ENCODE measurements at places on chromosomes 11 and 22. TPM values are rescaled to one million over a fixed set of nuclear protein-coding genes. Genes with fewer than 3 reads are reported as not detected.

GSTT2B gene
- not detected for total RNA-seq

OR10A2 gene
- not detected for total RNA-seq

OR51L1 gene
- not detected for total RNA-seq

- peaks cover 31% of the 10 kb centered on the region for H3K4me1 ChIP-seq
- no peak for DNase-seq
- no peak overlapping the region for H3K27ac ChIP-seq
- no peak overlapping the region for H3K4me3 ChIP-seq
- peaks cover 5% of the 10 kb centered on the region for H3K36me3 ChIP-seq
- no peaks in the 10 kb centered on the region for H3K27me3 ChIP-seq
Observed at GRCh38 chr11:45157247-45158209, 11.1 kb downstream of the PRDM11 start.

DNA sequence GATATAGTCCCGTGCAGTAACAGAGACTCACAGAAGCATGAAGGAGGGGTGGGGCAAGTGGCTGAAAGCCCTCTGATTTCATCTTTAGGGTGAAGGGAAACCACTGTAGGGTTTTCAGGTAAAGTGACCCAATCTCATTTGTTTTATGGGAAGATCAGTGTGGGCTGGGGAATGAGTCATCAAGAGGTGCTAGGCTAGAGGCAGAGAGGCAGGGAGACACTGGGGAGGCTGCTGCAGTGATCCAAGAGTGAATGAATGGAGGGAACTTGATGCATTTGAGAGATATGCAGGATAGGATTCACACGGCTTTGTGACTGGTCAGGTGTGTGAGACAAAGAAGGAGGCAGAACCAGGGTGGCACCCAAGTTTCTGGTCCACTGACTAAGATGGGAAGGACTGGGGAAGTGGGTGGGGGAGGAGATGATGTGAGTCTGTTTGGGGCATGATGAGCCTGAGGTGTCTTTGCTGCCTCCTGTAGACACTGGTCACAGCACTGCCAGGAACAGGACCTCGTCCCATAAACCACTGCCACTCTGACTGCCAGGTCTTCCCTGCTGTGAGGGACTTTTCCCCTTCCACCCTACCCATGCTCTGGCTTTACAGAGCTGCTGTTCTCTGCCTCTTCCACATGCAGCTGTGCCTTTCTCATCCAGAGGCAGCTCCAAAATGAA lies 239.0 kb downstream of the TENM4 start:
- no peaks in the 10 kb centered on the region for H3K36me3 ChIP-seq
- H3K4me1 ChIP-seq = no peaks in the 10 kb centered on the region
- DNase-seq = no peak
- no peak overlapping the region for H3K27ac ChIP-seq
- no peak overlapping the region for H3K4me3 ChIP-seq
- peaks cover 4% of the 10 kb centered on the region for H3K27me3 ChIP-seq

DNA sequence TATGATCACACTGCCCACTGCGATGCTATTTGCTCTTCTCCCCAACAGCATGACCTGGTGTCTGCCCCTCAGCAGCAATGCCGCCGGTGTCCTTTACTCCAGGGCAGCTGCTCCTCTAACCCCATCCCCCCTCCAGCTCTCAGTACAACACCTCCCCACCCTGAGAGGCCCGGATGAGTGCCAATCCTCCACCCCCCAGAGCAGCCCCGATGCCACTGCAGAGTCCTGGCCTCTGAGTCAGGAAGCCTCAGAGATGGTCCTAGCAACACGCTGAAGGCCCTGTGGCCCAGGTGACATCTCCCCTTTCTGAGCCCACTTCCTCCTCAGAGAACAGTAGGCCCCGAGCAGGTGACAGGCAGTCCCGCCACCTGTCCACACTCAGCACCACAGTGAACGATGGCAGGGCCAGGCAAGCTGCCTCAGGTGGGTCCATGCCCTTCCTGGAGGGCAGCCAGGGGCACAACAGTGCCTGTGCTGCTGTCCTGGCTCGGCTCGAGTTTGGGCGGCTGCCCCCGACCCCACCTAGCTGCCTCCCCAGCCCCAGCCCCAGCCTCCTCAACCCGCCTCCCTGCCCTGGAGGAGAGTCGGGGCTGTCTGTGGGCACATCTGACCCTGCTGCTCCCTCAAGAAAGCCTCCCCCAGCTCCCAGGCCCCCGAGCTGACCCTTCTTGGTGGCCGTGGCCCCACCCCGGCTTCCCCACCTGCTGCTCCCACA lies 3.9 kb upstream of the NDUFS8 start:
- DNase-seq = no peak
- peaks cover 6% of the 10 kb centered on the region for H3K36me3 ChIP-seq
- no peak overlapping the region for H3K27ac ChIP-seq
- H3K4me3 ChIP-seq = no peak overlapping the region

GRCh38 chr11:107916671-107917241 lies 11.5 kb upstream of the RAB39A start:
- H3K27ac ChIP-seq = peak overlapping the region; percentile 41
- H3K27me3 ChIP-seq = peaks cover 16% of the 10 kb centered on the region
- H3K4me3 ChIP-seq = no peak overlapping the region
- DNase-seq = peak; percentile 37

DNA sequence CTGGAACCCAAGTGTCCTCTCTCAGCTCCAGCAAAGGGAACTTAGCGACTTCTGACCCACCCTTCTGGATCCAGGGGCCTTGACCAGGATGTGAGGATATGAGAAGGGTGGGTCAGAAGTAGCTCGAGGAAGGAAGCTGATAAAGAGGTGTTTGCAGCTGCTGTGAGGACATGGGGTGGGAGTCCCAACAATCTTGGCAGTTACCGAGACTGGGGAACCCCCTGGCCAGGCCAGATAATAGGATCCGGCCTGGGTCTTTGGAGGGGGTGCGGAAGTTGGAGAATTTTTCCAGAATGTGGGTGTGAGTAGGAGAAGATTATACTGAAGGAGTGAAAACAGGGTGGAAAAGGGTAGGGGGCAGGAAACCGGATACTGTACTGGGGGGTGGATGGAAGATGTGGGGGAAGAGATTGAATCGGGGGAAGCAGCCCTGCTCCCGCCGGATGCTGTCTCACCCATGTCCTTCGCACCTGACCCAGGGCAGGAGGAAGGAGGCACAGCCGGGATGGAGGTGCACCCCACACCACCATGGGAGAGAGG lies 2.8 kb upstream of the MCAM start:
- no peaks in the 10 kb centered on the region for H3K36me3 ChIP-seq
- peak overlapping the region; percentile 31 for H3K27ac ChIP-seq
- DNase-seq = no peak

DNA sequence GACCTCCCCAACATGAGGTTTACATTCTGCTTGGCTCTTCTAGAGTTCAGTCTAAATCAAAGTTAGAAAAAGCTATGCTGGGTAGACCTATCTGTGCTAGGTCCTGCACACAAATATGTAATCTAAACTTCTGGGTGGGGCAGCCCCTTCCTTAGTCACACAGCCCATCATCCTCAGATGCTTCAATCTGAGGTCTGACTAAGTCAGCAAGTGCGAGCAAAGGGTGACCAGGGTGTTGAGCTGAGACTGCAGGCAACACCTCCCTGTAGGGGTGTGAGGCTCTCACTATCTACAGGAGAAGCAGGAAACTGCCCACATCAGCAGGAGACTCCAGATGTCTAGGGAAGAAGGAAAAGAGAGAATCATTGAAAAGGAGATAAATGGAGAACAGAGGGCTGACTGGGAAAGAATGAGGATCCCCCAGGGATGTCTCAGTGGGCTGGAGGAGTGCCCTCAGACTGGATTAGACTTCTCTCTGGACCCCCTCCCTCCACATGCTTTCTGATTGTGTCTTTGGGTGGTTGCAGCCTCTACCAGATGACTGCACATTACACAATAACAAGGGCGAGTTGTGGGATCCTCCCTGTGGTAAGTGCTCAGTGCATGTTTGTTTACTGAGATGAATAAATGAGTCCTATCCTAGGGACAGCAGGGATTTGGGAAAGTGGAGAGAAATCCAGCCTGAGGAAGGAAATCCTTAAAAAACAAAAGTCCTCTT lies 266.2 kb upstream of the PLET1 start:
- no peak overlapping the region for H3K27ac ChIP-seq
- H3K4me3 ChIP-seq = no peak overlapping the region
- no peak for DNase-seq
- no peaks in the 10 kb centered on the region for H3K4me1 ChIP-seq
- peaks cover 22% of the 10 kb centered on the region for H3K27me3 ChIP-seq
- no peaks in the 10 kb centered on the region for H3K36me3 ChIP-seq

GRCh38 chr11:104876324-104876723 lies 21.9 kb downstream of the CASP12 start:
- DNase-seq = no peak
- H3K4me3 ChIP-seq = peak overlapping the region; percentile 86
- H3K4me1 ChIP-seq = peaks cover 52% of the 10 kb centered on the region
- peak overlapping the region; percentile 60 for H3K27ac ChIP-seq

DNA sequence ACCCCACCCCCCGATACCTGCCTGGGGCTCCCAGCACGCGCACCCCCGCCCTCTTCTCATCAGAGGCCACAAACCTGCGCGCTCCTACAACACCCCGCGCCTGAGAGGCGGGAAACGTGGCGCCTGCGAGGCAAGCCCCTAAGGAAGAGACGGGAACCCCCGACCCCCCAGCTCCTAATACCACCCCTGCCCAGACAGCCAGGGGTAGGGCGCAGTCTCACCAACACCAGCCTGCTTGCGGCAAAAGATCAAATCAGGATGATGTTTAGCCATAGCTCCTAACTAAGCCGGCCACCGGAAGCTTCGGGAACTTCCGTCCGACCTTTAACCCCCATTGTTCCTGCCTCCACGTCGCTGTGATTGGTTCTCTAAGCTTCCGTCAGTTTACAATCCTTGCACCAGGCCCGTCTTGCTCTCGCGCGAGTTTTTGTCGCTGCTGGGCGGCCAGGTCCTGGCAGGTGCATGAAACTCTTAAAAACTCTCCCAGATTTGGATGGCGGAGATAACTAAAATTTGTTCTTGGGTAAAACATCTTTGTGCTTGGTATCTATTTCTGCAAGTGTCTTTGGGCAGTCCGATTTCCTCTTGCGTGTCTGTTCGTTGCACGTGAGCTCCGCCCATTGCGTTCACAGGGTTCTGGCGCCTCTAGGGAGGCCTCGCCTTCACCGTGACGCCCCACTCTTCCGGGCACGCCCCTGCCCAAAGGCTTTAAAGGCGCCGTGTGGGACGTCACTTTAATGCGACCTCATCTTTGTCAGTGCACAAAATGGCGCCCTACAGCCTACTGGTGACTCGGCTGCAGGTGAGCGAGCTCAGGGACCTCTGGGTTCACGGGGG lies at the start of the genes ACO2 and PHF5A:
TSS of gene ACO2 (plus strand) at position 737 of the 837 bp plus-strand sequence. CDS start at position 767, 30 bp downstream.
TSS of gene PHF5A (minus strand) at position 312 of the 837 bp plus-strand sequence. CDS start at position 273, 39 bp downstream.
- peak within 1 kb of the TSS; percentile 89 for H3K4me3 ChIP-seq
- H3K36me3 ChIP-seq = peaks cover 17% of the 10 kb centered on the region
- H3K27ac ChIP-seq = peak within 1 kb of the TSS; percentile 99
- no peaks in the 10 kb centered on the region for H3K27me3 ChIP-seq
